ENCODE measurements at places on chromosomes 1 and 21. TPM values are rescaled to one million over a fixed set of nuclear protein-coding genes. Genes with fewer than 3 reads are reported as not detected.
A peak's percentile ranks its signal among the peaks of the same experiment; 100 is the strongest.

DNA sequence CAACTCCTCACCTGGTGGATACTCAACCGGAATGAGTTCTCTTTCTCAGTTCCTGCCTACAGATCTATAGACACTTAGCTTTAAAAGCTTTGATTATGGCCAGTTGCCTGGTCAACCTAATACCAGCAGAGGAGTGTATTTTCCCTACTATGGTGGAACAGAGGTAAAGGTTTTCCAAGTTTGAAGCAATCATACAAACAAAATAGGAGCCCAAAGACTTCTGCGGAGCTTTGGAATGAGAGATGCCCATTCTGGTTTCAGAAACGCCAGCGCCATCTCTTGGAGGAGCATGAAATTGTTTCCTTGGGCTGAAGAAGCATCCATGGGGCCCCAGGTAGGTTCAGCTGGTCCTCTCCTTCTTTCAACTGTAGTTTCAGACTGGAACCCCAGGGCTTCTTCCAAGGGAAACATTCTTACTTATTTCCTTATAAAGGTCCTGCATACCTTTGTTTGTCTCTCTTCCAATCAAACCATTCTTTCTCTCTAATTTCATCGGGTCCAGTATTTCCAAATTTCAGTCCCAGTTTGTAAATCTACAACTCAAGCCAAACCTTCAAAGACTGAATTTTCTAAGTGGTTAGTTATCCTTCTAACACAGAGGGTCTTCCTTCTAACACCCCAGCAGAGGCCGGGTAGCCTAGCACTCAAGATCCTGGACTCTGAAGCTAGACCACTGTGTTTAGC lies 95.9 kb downstream of the KCNJ15 start:
- H3K27ac ChIP-seq = no peak overlapping the region
- peaks cover 23% of the 10 kb centered on the region for H3K27me3 ChIP-seq
- H3K4me3 ChIP-seq = no peak overlapping the region
- DNase-seq = no peak
- no peaks in the 10 kb centered on the region for H3K36me3 ChIP-seq

- H3K27ac ChIP-seq = no peak overlapping the region
- no peaks in the 10 kb centered on the region for H3K27me3 ChIP-seq
- DNase-seq = no peak
- peaks cover 8% of the 10 kb centered on the region for H3K36me3 ChIP-seq
- H3K4me1 ChIP-seq = no peaks in the 10 kb centered on the region
Observed at GRCh38 chr1:243465081-243465480, 209.2 kb downstream of the SDCCAG8 start.

DNA sequence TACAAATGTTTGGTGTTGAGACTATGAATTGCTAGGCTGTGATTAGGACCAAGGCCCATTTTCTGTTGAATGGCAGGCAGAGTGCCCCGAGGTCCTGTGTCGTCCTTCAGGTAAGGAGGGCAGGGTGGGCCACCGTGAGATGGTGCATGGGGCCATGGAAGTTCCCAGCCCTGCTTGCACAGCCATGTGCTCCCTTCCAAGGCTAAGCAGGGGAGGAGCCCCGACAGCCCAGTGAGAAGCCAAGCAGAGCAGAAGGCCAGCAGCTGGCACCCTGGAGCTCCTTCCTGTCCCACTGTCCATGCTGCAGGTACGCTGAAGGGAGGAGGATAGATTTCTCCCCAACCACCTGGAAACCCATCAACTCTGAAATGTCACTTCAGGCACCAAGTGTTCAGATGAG lies 8.2 kb upstream of the NUAK2 start:
- H3K4me3 ChIP-seq = no peak overlapping the region
- H3K27ac ChIP-seq = no peak overlapping the region
- peaks cover 23% of the 10 kb centered on the region for H3K27me3 ChIP-seq
- DNase-seq = no peak

DNA sequence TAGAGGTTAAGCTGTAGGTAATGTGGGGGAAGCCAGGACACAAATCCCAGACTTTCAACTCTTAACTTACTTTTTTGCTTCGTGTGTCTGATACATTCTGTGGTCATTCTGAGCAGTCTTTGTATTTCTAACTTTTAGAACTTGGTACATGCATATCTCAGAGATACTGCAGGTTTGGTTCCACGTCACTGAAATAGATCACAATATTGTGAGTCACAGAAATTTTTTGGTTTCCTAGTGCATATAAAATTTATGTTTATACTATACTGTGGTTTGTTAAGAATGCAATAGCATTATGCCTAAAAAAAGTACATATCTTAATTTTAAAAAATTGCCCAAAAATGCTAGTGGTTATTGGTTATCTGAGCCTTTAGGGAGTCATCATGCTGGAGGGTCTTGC lies 3.2 kb downstream of the URB2 start:
- peaks cover 16% of the 10 kb centered on the region for H3K4me1 ChIP-seq
- peaks cover 10% of the 10 kb centered on the region for H3K36me3 ChIP-seq
- DNase-seq = no peak
- no peak overlapping the region for H3K27ac ChIP-seq

DNA sequence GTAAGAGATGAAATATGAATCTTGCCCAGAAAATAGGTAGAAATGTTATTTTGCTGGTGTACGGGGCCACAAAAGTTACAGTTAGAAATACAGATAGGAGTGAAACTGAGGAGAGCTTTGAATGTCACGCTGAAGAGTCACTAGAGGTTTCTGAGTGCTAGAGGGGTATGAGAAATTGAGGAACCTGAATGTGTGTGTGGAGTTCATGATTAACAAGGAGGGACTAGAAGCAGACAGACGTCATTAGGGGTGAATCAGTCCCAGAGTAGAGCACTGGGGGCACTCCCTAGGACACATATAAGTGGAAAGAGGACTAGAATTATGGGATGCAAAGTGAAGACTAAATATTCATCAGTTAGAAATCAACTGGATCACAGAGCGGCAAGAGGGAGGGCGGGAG lies 188.9 kb upstream of the MAP1LC3C start:
- H3K27ac ChIP-seq = no peak overlapping the region
- H3K36me3 ChIP-seq = no peaks in the 10 kb centered on the region
- no peaks in the 10 kb centered on the region for H3K4me1 ChIP-seq
- DNase-seq = no peak

DNA sequence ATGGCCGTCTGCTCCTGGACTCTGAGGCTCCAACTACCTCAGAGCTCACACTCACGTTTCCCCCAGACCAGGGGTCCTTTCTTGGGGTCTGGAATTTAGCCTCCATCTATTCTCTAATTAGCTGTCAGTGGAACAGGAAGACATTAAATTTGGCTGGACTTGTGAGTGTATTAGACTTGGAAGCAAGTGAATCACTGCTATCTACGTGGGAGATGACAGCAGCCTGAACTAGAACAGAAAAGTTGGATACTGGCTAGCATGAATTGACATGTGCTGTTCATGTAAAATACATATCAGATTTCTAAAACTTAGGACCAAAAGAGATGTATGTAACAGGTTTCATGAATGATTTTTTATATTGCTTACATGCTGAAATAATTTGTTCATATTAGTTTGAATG lies 28.0 kb downstream of the TAF5L start:
- peaks cover 38% of the 10 kb centered on the region for H3K36me3 ChIP-seq
- DNase-seq = no peak
- peak overlapping the region; percentile 8 for H3K4me3 ChIP-seq
- H3K27ac ChIP-seq = peak overlapping the region; percentile 85
- H3K4me1 ChIP-seq = peaks cover 39% of the 10 kb centered on the region

DNA sequence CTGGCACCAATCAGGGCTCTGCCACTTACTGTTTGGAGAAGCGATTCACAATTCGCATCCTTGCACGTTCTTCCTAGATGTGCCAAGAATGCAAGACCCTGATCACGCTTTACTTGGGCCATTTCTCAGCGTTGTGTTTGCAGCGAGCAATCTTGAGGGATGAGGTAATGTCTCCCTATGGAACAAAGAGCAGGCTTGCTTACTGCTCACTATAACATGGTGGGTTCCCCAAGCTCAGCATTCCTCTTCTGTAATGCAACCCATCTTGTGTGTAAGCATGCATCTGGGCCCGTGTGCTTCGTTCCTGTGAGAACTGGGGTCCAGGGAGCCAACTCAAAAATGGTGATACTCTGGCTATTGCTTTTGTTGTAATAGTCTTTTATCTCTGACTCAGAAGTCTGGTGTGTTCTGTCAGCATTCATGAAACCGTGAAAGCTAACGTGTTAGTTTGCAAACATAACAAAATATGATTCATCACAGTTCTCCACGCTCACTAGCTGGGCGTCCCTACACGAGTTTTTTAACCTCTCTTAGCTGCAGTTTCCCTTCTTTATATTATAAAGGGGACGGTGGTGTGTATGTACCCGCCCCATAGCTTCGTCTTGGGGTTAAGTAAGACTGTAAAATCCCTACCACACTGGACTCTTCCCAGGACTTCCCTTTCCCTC lies 33.3 kb downstream of the DNTTIP2 start:
- peaks cover 1% of the 10 kb centered on the region for H3K36me3 ChIP-seq
- DNase-seq = peak; percentile 87
- peak overlapping the region; percentile 100 for H3K27ac ChIP-seq
- H3K4me1 ChIP-seq = peaks cover 31% of the 10 kb centered on the region

GRCh38 chr1:57788313-57788712 lies 364.5 kb upstream of the DAB1 start:
- no peak overlapping the region for H3K27ac ChIP-seq
- no peak overlapping the region for H3K4me3 ChIP-seq

Gene COL9A2
- total RNA-seq = 1.2 TPM

DNA sequence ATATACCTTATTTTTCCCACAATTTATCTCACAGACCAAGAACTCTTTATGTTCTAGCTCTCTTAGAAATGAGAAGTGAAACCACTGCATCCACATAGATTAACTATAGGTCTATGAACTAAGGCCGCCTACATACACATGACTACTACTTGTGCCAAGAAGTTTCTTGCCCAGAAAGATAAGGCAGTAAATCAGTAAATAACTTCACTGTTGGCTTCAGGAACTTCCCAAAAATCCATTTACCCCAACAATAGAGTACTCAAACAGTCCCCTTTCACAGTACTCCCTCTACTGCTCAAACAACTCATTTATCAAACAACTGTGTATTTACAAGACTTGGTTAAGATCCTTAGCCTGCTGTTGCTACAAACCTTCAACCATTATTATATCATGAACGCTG lies 96.5 kb downstream of the NME7 start:
- DNase-seq = no peak
- H3K27me3 ChIP-seq = no peaks in the 10 kb centered on the region
- no peak overlapping the region for H3K4me3 ChIP-seq
- no peaks in the 10 kb centered on the region for H3K36me3 ChIP-seq
- no peak overlapping the region for H3K27ac ChIP-seq

Gene S100B
- total RNA-seq = 33.3 TPM

DNA sequence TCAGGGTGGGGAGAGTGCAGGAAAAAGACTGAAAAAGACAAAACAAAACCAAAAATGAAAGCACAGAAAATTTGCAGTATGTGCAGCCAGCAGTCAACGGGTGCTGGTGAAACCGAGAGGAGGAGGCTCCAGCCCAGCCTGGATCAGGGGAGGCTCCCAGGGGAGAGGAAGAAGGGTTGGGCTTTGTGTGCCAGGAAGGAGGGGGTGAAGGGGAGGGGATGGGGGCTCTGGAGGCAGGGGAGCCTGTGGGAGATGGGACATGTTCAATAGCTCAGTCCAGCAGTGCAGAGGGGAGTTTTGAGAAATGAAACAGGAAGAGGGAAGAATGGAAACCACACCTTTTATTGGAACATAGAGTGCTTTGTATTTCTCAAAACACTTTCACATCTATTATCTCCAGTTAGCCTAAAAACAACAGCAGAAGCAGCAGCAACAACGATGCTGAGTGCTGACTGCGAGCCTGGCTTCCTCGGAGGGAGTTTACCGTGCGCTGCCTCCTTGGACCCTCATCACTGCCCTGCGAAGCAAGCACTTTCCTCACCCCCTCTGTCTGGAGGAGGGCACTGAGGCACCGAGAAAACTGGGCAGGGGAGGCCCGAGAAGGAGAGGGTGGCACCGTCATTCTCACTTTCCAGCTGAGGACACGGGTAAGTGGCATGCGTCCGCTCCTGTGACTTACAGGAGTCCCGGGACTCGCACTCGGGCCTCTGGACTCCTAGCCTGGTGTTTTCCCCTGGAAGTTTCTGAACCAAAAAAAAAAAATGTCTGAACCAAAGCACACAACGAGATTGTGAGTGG lies 62.9 kb downstream of the MDM4 start:
- peaks cover 25% of the 10 kb centered on the region for H3K4me1 ChIP-seq
- H3K4me3 ChIP-seq = peak overlapping the region; percentile 38
- DNase-seq = no peak

- no peaks in the 10 kb centered on the region for H3K27me3 ChIP-seq
- H3K27ac ChIP-seq = no peak overlapping the region
- peaks cover 5% of the 10 kb centered on the region for H3K4me1 ChIP-seq
- DNase-seq = no peak
Observed at GRCh38 chr1:51567653-51568052, 48.6 kb upstream of the EPS15 start.

Gene SPRR2E
- not detected for total RNA-seq

Gene LRRN2
- 3.7 TPM for total RNA-seq

- no peaks in the 10 kb centered on the region for H3K27me3 ChIP-seq
- H3K27ac ChIP-seq = no peak overlapping the region
- H3K4me1 ChIP-seq = no peaks in the 10 kb centered on the region
- no peak overlapping the region for H3K4me3 ChIP-seq
- no peaks in the 10 kb centered on the region for H3K36me3 ChIP-seq
Observed at GRCh38 chr1:92045766-92046495, 16.1 kb downstream of the EPHX4 start.

Gene CELA2B
- total RNA-seq = not detected
